ENCODE measurements at places on chromosomes 1 and 21.
A peak's percentile ranks its signal among the peaks of the same experiment; 100 is the strongest.

DNA sequence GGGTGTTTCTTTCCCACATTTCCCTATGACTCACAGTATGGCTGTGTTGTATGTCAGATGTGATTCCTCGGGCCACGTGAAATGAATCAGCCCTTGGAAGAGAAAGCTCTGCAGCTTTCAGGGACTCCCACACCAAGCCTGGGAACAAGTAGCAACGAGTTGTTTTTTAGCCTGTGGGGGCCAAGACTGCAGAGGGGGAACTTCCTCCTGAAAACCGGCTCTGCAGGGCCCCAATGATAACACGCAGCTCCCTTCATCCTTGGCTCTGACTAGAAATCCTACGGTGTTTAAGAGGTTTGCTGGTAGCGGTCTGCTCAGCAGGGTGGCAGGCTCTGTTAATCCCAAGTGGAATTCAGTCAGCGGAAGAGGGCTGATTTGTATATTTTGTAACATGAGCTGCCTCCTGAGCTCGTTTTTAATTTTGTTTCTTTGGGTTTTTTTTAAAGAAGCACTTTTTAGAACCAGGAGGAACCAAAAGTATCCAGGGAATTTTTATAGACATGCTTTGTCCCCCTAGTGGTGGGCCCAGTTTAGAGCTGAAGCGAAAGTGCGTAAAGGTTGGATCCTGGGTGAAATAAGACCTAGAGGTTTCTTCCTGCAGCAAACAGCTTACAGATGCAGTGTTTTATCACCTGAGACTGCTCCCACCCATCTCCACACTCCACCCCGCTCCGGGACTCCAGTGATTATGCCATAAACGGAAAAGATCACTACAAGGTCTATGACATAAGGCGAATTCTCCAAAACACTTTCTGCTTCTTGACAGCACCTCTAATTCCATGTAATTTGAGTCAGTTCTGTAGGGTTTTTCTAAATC is 48.8 kb downstream of the LAMC2 start:
- peak; percentile 94 for DNase-seq

GRCh38 chr1:167720965-167721616 is 691 bp upstream of the MPZL1 start:
- DNase-seq, result no peak

DNA sequence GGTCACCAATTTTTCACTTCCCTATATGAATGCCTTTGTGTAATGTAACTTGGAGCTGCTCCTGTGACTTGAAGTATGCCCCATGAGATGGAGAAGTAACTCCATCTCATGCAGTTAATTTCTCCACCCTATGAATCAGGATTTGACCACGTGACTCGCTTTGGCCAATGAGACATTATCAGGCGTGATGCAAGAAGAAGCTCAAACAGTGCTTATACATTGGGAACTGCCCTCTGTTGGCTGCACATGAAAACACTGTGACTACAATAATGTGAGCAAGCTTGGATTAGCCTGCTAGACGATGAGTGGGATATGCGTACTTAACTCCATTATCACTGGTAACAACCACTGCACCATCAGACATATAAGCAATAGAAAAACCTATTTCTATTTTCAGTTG is 684.4 kb downstream of the PLA2G4A start:
- DNase-seq, result no peak

GRCh38 chr1:198667186-198667585 is 28.3 kb downstream of the PTPRC start:
- no peak for DNase-seq

DNA sequence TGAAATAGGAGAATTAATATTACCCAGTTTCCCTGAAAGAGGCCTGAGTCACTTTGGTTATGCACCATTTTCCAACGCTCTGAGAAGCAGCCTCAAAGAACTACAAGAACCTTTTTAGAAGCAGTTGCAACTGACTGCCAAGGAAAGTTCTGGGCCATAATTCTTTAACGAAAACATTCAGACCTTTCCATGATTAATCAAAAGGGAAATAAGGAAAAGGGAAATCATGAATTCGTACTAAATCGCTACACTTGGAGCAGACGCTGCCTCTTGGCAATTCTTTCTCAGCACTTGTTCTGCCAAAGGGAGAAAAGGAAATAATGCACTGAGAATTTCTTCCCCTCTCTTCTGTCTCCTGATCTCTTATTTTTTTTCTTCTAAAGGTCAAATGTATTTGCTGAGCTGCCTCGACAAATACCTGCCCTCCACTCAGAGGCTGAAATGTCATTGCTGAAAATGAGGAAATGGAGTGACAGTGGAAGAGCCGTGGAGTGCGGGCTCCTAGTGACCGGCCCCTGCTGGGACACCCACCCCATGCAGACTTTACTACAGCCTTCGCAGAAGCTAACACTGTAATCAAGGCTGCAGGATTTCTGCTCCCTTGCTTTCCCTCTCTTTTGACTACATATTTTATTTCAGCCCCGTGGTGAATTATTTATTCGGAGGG is 67.9 kb upstream of the GALNT2 start:
- no peak for DNase-seq

DNA sequence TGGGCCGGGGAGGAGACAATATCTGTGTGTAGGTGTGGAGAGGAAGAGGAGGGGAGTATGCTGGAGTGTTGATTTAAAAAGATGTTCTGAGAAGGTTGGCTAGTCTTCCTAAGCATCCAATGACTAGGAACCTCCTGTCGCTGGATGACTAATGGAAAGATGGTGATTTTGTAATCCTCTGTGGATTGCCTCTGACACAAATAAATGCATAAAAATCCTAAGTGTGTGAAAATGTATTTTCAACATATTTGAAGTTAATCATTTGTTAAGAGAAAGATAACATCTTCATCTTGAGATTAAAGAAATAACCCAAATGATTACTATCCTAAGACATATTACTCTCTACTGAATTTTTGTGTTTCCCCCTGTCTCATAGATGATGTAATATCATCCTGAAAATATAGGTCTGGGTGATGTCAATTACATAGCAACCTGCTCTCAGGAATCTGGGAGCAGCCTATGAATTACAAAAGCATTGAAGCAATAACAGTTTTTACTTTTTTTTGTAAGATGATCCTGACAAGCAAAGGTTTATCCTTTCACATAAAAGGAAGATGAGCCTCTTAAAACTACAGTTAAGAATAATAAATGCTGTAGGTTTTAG is 220.5 kb upstream of the MAP1LC3C start:
- DNase-seq, result no peak

GRCh38 chr1:19240673-19241538 is 10.4 kb downstream of the EMC1 start:
- no peak for DNase-seq

DNA sequence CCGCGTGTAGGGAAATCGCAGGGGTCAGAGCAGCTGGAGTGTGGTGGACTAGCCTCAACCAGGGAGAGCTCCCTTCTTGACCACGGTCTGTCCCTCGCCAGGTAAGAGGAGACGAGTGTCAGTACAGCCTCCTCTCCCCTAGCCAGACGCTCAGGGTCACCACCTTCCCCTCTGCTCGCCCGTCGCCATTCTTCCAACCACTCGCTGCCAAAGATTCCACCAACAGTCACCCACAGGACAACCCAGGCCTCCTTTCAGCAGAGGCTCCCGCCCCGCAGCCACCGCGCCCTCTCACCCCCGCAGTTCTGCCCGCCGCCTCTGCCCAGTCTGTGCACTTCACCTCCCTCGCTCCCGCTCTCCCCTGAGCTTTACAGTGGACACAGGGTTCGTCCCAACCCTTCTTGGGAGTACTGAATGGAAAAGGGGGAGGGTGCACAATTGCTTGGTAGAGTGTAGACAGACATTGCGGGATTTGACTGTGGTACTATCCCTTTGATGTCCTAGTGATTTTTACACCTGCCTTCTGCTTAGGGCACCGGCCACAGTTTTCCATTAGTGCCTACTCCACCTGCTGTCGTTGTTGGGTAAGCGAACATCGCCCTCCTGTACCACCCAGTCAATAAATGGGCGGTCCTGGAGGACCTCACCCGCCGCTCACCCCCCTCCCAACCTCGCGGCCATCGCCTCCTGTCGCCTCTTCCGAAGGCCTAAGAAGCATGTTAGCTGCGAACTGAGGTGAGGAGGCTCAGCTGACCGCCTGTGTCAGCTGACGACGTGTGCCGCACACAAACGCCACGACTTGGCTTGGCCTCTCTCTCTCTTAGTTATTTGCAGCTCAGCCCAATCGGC is 9.2 kb upstream of the NBPF11 start:
- DNase-seq, result no peak

- DNase-seq, result no peak
These were observed 15.8 kb downstream of the SNX7 start for GRCh38 chr1:98677288-98677687.

DNA sequence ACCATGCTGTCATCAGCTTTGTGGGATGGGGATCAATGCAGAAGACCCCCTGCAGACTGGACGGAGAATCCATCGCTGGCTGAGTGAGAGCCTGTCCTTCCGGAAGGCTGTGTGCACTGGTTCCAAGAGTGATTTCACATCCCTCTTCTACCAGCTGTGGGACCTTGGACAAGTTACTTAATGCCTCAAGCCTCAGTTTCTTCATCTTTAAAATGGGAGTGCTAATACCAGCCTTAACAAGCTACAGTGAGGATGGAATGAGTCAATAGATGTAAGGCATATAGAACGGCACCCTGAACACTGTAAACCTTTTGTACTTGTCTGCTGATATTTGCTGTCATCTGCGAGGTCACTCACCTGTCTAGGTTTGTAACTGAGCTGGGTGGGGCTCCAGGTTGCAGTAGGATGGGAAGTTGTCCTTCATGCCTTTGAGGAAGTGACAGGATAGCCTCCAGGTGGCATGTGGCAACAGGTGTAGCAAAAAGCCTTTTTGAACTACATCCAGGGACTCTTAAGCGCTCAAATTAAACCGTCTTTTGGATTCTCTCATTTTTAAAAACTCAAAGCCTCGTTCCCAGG is 27.5 kb downstream of the TMEM51 start:
- no peak for DNase-seq

GRCh38 chr1:87867626-87868025 is 538.9 kb downstream of the LMO4 start:
- DNase-seq, result no peak

DNA sequence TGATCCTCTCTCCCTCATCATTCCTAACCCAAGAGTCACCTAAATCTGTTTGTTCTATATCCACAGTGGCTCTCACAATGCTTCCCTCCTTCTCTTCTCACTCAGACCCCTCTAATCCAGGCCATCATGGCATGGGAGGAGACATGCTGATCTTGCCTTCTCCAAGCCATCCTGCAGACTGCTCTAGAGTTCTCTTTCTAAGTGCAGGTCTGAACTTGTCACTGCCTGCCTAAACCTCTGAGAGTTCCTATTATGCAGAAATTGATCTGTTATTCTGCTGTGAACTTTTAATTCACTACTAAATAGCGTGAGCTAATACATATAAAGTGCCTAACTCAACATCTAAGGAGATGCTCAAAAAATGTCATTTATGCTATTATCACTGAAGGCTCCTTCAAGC is 26.8 kb downstream of the LAMC2 start:
- DNase-seq, result no peak

DNA sequence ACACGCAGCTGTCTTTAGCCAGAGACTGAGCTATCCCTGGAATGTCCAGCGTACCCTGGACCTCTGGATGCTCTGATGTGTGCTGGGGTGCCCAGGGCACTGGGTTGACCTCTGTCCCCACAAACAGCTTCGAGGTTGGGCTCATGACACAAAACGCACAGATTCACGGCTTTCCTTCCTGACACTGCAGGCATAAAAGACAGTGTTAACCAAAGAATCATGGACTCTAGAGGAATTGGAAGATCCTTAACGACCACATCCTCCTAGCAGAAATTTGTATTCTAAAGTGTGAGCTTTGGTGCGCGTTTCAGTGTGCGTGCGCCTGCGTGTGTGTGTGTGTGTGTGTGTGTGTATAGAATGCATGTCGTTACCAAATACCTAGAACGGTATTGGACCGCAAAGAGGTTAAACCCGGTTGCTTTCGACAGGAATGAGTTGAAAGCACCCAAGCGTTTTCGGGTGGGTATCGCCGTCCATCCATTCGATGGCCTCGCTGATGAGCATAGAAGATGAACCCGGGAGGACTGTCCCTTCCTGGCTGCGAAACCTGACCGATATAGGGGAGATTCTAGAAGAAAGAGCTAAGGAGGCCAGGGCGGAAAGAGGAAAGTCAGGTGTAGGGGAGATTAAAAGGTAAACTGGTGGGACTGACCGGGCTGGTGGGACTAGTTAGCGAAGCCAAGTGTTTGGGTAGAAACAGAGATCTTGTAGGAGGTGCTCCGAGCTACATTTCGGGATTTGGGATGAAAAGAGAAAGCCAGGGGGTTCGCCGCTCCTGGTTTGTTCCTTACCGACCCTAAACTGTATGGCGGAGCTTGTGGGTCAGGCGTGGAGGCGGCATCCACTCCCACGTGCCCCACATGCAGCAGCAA is 6.8 kb upstream of the LHX9 start:
- no peak for DNase-seq

- no peak for DNase-seq
These were observed 103.6 kb downstream of the GALNT2 start for GRCh38 chr1:230170622-230171021.

- no peak for DNase-seq
These were observed 46.0 kb downstream of the OPTC start for GRCh38 chr1:203539831-203540546.

GRCh38 chr1:111441573-111442192 is 7.4 kb downstream of the WDR77 start:
- no peak for DNase-seq

Measured in pulmonary artery endothelial cell (primary cell).